Esophagus squamous epithelium (tissue), 5 donors: ENCODE measurements at places on chromosomes 11 and 22.

DNA sequence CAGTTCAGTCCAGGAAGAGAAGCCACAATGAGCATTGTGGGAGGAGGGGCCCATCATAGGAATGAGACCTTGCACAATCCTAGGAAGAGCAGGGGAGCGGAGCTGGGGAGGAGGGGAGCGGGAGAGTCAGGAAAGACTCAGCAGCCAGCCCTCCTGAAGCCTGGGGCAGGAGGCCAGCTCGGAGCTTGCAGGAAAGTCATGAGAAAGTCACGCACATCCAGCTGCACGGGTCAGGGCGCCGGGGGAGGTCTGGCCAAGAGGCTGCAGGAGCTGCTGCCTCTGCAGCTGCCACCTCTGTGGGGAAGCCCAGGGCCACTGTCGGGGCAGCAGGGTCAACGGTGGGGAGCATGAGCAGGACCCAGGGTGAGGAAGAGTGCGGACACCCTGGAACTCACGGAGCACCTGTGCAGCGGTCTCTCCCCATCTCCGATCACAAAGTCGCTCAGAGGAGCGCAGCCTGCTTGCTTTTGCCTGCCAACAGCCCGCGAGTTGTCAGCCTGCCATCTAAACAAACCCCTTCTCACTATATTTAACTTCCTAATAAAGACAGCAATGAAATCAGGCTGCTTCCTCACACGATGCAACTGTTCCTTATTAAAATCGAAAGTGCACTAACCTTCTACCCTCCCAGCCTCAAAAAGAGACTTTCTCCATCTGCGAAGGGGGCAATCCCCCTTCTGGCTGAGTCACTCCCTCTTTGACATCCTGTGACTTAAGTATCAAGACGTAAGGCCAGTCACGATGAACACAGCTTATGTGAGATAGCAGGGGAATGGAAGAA, 52.9 kb upstream of the RTL6 start:
- DNase-seq, result no peak

GRCh38 chr22:24727218-24727851, 47.2 kb downstream of the PIWIL3 start:
- no peak for DNase-seq

- no peak for DNase-seq
Observed at GRCh38 chr11:65806979-65807378, 20.1 kb downstream of the OVOL1 start.

- DNase-seq, result no peak
Observed at GRCh38 chr11:75968021-75968625, 153.1 kb downstream of the UVRAG start.
